ENCODE measurements at places on chromosomes 4 and X.

DNA sequence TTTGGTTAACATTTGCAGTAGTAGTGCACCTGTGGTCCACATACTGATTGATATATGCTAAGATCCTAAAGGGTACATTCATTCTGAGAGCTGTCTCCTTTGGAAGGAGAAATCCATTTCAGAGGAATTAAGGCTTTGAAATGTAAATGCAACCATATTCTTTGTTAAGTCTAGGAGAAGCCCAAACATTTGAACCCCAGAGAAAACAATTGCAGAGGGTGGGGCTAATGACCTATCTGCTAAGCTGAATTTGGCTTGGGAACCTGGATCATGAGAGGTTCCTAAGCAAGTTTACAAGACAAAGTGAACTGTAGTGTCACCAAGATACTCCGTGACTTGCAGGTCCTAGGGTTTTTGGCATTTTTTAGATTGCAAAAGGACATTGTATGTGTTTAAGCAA is 41.2 kb downstream of the LAS1L start:
- DNase-seq = no peak

GRCh38 chrX:85109235-85109634 is 105.6 kb downstream of the APOOL start:
- DNase-seq = no peak

DNA sequence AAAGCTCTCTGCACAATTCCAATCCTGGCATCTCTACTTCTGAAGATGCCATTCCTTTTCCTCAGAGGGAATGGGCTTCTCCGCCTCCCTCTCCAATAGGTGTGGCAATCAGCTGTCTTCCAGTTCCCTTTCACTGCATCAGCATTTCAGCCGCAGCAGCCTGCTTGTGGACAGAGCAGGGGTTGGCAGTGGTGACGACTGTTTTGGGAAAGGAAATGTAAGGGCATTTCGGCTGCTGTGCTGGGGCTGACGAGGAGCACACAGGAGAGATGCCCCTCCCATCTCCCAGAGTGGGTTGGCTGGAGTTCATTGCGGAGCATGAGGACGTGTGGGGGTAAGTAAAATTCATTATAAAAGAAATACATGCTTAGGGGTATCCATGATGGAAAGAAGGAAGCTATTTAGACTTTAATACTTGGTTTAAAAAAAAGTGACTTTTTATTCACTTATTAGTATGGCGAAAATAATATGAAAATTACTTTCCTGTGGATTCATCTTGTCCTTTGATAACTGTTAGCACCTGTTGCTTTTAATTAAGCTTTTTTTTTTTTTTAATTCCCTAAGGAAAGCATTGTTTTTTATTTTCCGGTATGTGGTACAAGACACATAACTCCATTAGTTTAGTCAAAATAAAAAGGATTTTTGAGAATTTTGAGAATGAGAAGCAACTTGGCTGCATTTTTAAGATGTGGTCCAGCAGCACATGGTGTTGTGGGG is at the start of gene LIMCH1:
Gene LIMCH1 (plus strand): TSS at position 141 of the 717 bp plus-strand sequence. CDS start 67,839 bp downstream, outside the sequence.
- DNase-seq = no peak

DNA sequence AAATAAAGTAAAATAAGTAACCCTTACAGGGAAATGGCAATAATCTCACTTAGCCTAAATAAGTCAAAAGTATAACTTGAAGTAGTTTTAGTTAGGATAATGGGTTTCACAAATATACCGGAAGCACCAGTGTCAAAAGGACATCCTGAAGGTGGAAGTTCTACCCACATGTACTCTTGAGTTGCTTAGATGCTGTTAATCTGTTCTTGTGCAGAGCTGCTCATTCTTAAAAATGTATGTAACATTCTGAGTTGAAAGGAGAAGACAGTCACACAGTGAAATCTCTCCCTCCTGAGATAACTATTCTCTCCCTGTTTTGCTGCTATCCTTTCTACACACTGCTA is 11.2 kb upstream of the CCNG2 start:
- no peak for DNase-seq

GRCh38 chrX:76155786-76156185 is 17.1 kb upstream of the PBDC1 start:
- DNase-seq = no peak

Data from stimulated activated CD4-positive, alpha-beta T cell treated with anti-CD3 and anti-CD28 coated beads, TNF-alpha, amount 100 ng/mL, for 4 hours (primary cell).